ENCODE measurements at places on chromosomes 16 and 17.

DNA sequence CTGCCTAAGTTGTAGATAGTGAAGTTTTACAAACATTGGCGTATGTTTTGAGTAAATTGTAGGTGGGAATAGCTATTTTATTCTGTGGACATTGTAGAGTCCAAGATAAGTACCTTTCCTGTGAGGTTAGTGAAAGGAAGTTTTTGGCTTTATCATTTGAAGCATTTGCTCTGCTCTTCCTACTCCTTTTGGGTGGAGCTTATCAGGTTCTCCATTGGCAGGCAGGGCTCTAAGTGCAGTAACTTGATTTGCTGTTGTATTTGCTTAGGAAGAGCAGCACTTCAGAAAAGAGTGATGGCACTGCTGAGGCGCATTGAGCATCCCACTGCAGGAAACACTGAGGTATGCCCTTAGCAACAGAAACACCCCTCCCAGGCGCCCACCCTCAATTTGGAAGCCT is 70.1 kb downstream of the OMG start:
- no peak for DNase-seq

DNA sequence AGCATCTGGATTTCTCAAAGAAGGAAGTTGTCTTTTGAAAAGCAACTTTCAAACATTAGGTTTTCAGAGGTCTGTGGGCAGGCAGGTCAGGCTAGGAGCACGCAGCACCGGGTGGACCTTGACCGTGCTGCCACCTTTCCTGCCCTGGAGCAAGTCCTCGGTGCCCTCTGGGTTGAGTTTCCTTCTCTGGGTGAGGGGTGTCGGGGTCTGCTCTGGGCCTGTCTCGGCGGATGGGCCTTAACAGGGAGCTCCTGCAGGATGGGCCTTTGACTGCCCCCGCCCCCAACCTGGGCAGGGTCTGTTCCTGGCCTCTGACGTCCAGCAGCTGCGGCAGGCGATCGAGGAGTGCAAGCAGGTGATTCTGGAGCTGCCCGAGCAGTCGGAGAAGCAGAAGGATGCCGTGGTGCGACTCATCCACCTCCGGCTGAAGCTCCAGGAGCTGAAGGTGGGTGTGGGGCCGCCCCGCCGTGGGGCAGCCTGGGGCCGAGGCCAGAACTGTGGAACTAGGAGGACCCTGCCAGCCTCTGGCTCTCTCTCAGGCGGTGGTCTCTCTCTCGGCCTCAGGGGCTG is 8.7 kb downstream of the DEF8 start:
- no peak for DNase-seq

DNA sequence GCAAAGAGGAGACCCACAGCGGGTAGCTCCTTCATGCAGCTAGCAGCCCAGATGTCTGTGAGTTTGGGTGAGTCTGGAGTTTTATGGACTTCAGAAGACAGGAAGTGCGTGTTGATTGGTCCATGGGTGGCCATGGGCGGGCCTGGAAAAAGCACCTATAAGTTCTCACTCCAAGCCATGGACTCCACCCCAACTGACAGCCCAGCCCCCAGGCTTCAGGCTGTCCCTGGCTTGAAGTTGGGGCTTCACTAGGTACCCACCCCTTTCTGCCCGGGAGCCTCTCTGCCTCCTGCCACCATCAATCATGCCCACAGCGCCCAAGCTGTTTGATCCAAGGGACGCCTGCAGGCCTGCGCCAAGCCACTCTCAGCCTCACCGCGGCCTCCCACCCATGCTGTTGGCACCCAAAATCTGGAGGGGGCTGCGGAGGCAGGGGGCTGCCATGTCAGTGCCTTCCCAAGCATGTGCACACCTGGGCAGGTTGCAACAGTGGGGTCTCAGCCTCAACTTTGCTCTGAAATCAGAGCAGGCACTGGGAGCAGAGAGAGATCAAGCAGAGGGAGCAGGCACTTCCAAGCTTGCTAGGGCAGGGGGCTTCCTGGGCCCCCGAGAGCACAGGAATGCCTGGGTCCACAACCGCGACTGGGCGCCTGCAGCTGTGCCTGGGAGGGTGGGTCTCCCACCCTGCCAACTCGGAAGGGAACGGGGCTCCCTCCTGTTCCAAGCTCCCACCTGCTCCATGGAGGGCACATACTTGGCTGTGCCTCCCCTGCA is 1503.7 kb downstream of the CDH11 start:
- peak; percentile 28 for DNase-seq

DNA sequence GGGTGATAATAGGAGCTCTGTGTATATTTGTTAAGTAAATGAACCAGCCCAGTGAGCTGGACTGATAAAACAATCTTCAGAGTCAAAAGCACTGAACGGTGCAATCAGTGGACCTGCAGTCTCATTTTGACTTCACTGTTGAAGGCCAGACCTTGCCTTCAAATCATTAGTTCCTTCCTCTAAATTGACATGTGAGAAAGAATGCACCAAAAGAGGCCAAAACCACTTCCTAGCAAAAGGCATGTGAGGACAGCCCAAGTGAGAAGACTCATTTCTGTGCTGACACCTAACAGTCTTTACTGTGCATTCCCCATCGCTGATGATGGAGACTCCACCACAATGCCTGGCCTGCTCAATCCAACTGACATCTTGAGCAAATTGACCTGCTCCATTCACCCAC is 10.6 kb downstream of the GTF3C1 start:
- no peak for DNase-seq

- no peak for DNase-seq
Observed at GRCh38 chr16:19132255-19132654, 18.5 kb downstream of the ITPRIPL2 start.

- DNase-seq = peak; percentile 55
Observed at GRCh38 chr17:19513897-19514488, 19.7 kb upstream of the SLC47A1 start.

DNA sequence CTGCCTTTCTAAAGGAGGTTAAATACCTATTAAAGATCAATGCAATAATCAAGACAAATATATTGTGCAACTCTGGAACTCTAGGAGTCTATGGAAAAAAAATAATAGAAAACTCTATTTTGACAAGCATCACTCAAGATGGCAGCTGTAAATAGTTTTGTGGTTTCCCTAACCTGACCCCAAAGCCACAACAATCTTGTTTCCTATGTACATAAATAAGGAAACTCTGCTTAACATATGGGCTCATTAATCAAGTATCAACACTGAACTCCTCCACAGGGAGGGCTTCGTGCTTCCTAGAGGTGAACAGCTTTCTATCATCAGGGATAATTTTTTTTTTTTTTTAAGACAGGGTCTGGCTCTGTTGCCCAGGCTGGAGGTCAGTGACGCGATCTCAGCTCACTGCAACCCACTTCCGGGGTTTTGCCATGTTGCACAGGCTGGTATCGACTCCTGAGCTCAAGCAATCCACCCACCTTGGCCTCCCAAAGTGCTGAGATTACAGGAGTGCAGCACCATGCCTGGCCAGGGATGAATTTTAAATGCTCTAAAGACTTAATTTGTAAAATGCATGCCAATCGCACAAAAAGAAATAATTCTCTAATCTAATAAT is 42.5 kb downstream of the ARHGAP17 start:
- peak; percentile 32 for DNase-seq

DNA sequence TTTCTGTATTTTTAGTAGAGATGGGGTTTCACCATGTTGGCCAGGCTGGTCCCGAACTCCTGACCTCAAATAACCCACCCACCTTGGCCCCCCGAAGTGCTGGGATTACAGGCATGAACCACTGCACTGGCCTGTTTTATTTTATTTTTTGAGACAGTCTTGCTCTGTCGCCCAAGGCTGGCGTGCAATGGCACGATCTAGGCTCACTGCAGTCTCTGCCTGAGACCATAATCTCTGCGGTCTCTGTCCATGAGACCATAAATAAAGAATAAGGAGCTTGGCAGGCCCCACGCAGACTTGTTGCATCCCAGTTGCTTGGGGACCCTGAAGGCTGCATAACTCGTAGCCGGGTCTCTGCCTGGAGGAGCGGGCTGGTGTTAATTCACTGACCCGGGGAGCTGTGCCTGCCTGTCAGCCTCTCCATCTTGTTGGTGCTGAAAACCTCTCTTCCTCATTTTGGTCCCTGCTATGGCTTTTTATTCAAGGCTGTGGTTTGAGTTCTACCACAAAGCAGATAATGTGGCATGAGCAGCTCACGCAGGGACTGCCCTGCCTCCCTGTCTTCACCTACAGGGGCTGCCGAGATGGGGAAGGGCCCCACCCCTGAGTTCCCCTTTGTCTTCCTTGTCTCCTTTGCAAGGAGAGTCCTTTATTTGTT is 82.1 kb downstream of the MSI2 start:
- no peak for DNase-seq

DNA sequence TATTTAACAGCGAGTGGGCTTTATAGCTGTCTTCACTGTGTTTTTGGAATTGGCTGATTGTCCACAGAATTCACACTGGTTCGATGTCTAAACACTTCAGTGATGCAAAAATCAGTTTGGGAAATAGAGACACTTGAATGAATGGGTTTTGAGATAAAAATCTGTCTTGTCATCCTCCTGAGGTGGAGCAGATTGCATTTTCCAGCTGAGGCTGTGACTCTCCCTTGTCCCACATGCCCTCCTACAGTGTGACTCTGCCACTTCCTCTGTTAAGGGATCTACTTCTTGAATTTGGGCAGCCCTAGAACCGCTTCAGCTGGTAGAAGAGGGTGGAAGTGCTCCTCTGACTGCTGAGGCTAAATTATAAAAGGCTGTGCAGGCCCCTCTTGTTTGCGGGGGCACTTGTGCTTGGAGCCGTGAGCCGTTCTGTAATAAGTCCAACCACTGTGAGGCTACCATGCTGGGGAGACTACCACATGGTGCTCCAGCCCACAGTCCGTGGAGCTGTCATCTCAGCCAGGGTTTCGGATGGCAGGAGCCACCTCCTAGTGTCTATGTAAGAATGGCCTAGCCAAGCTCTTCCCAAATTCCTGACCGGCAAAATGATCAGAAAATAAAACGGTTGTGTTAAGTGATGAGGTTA is 175.9 kb downstream of the SPECC1 start:
- no peak for DNase-seq

- no peak for DNase-seq
Observed at GRCh38 chr17:7112510-7113108, 2.0 kb downstream of the ASGR2 start.

GRCh38 chr17:40024901-40025300 is 9.7 kb downstream of the CSF3 start:
- DNase-seq = no peak

GRCh38 chr16:59021751-59022150 is 287.6 kb upstream of the GOT2 start:
- peak; percentile 19 for DNase-seq

DNA sequence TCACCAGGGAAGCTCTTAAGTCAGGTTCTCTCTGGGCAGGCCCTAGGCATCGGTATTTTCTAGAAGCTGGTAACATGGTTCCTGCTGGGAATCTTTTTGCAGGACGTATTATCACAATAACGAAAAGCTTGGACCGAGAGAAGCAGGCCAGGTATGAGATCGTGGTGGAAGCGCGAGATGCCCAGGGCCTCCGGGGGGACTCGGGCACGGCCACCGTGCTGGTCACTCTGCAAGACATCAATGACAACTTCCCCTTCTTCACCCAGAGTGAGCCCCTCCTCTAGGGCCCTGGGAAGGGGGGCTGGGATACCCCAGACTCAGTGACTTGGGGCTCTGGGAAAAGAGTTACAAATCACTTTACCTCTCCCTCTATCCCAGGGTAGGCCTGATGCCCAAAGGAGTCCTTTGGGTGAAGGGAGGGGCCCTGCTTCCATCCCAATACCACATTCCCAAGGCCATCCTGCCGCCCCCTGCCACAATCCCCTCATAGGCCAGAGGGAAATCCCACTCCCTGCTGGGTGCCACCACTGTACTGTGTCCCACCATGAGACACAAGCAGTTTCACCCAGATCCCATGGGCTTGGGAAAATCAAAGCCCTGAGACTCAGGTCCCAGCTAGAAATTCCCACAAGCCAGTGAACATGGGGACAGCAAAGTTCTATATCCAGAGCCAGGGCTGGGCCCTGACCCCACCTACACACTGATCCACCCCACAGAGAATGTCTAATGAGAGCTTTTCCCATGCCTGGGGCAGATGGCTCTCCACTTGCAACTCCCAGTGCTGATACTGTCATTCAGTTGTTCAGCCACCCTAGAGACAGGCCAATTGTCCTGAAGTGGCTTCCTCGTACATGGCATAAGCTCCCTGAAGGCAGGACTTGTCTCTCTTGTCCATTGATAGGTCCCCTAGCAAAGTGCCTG is 23.0 kb downstream of the CDH5 start:
- no peak for DNase-seq

DNA sequence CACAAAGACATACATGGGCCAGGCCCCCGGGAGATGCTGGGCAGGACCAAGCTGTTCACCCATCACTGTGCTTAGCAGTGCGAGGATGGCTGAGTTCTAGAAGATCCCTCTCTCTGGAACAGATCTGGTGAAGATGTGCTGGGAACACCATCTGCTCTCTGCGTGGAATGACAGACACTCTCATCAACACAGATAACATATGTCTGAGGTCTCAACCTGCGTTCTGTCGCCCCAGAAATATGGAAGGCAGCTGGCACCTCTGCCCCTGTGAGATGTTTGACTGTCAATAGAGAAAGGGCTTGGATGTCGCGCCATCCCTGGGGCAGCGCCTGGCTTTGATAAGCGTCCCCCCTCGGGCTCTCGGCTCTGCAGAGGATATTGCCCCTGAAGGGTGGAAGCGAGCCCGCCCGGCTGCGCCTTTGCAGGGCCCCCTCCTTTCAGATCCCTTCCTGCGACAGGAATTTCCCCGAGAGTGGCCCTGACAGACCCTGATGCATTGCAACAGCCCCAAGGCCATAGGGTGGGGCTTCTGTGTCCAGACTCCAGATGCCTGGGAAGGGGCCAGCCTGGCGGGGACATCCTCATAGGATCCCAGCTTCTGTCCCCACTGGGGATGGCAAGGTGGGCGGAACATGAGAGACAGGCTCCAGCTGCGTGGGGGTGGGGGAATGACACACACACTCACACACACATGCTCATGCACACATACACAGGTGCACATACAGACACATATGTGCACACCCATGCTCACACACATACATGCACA is 86.9 kb upstream of the ZNF469 start:
- DNase-seq = no peak

DNA sequence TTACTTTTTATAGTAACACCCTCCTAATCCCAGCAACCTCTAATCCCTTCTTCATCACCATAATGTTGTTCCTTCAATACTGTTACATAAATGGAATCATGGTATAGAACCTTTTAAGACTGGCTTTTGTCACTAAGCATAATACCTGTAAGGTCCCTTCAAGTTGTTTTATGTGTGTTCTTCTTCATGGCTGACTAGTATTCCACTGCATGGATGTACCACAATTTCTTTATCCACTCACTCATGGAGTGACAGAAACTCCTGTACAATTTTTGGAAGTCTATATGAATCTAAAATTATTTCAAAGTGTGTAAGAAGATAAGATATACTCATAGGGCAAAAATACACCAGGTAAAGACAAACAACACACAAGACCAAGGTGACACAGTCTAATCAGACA is 36.8 kb downstream of the MEAK7 start:
- no peak for DNase-seq

DNA sequence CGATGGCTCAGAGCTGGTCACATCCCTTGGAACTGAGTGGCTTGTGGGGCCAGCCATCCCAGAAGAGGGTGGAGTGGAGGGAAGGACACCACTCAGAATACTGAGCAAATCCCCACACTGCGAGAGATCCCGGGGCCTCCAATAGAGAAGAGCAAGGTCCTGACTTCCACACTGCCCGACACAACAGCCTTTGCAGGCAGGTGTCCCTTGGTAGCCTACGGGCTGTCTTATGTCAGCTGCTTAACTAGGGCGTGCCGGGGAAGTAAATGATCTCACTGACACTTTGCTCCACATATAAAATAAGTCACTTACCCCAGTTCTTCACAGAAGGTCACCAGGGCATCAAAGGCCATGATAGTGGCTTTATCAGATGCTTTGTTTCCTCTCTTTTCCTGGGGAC is 16.1 kb downstream of the RECQL5 start:
- no peak for DNase-seq

- no peak for DNase-seq
Observed at GRCh38 chr16:57676553-57677085, 8.5 kb downstream of the ADGRG3 start.
